ENCODE measurements at places on chromosomes 12 and 14. TPM values are rescaled to one million over a fixed set of nuclear protein-coding genes. Genes with fewer than 3 reads are reported as not detected.

DNA sequence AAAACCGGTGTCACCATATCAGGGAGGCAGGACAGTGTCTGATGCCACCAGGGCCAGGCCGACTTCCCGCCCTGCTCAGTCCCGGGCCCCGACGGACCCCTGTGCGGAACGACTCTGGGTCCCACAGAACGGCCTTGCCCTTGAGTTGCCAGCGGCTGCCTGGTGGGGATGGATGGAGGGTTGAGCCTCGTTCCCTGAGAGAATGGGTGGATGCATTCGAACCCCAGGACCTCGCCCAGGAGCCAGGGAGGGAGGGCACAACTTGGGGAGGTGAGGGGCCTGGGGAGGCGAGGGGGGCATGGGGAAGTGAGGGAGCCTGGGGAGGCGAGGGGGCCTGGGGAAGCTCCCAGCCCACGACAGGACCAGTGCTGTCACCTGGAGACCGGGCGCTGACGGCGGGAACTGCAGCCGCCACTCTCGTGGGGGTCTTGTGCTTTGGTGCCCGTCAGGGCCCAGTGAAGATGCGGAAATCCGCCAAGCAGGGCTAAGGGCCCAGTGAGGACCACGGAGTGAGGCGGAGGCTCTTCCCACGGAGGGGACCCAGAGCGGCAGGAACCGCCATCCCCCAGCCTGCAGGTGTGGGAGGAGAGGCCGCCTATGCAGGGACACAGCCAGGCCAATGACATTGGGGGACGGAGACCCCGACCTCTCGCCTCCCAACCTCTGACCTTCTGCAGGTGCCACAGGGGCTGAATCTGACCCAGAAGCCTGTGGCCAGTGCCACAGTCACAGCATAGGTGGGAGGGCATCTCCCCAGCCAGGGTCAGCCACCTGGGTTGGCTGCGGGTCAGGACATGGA is 74.4 kb upstream of the GALNT9 start:
- H3K27me3 ChIP-seq = no peaks in the 10 kb centered on the region
- H3K4me1 ChIP-seq = no peaks in the 10 kb centered on the region
- DNase-seq = no peak
- H3K27ac ChIP-seq = no peak overlapping the region
- no peak overlapping the region for H3K4me3 ChIP-seq
- H3K36me3 ChIP-seq = no peaks in the 10 kb centered on the region

GRCh38 chr12:66779466-66779865 is 100.6 kb upstream of the GRIP1 start:
- no peak overlapping the region for H3K4me3 ChIP-seq
- H3K27me3 ChIP-seq = no peaks in the 10 kb centered on the region
- H3K27ac ChIP-seq = no peak overlapping the region
- no peaks in the 10 kb centered on the region for H3K4me1 ChIP-seq
- H3K36me3 ChIP-seq = no peaks in the 10 kb centered on the region

- no peaks in the 10 kb centered on the region for H3K27me3 ChIP-seq
- no peak for DNase-seq
- no peaks in the 10 kb centered on the region for H3K4me1 ChIP-seq
- H3K36me3 ChIP-seq = peaks cover 2% of the 10 kb centered on the region
Observed at GRCh38 chr12:110314308-110314707, 33.3 kb downstream of the ATP2A2 start.

Gene CD163
- 1.4 TPM for total RNA-seq
